ENCODE measurements at places on chromosomes 5 and 9. TPM values are rescaled to one million over a fixed set of nuclear protein-coding genes. Genes with fewer than 3 reads are reported as not detected.

The PDE6A gene
- 0.42 TPM for total RNA-seq

The F2RL2 gene
- 3.3 TPM for total RNA-seq

The DOCK2 gene
- total RNA-seq, result 3.3 TPM

The BTNL8 gene
- not detected for total RNA-seq

The PALM2AKAP2 gene
- 0.44 TPM for total RNA-seq

The ASS1 gene
- total RNA-seq, result 20.0 TPM

The FBXL7 gene
- total RNA-seq, result 1.5 TPM

The LURAP1L gene
- total RNA-seq, result 29.7 TPM

The ELL2 gene
- 32.7 TPM for total RNA-seq

The CFAP77 gene
- total RNA-seq, result 0.19 TPM

The MYOZ3 gene
- not detected for total RNA-seq

The ITK gene
- total RNA-seq, result not detected

The OR1Q1 gene
- not detected for total RNA-seq

The DMRT3 gene
- not detected for total RNA-seq

The IL9 gene
- not detected for total RNA-seq

The MSANTD3 gene
- total RNA-seq, result 64.8 TPM

The CCNJL gene
- 10.0 TPM for total RNA-seq

The SLCO6A1 gene
- total RNA-seq, result not detected

Data from A549 treated with Mapracorat at 1 μM for 4 hours (cell line).